ENCODE measurements at places on chromosomes 12 and 14.

DNA sequence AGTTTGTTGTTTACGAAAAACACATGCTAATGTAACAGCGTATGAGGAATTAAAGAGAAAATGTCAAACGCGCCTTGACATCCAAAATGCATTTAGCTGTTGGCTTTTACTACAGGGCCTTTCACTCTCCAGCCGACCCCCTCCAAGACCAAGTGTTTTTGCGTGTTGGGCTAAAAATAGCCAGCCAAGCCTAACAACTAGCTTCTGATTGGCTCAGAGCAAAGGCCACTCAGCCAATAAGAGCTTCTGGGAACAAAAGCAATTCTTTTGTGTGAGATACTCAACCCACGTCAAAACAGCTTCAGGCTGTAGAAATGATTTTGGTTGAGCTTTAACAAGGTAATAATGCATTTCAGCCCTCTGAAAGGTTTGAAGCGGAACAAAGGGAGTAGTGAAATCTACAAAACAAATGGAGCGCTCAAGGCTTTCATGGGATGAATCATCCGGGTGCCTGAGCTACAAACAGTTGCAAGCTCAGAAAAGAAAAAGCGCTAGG lies 198.7 kb upstream of the DCN start:
- DNase-seq, result peak; percentile 75

GRCh38 chr14:73851000-73851399 lies 631 bp upstream of the PTGR2 start:
- no peak for DNase-seq

GRCh38 chr12:6338955-6339354 lies 2.9 kb downstream of the TNFRSF1A start:
- no peak for DNase-seq

- no peak for DNase-seq
Measured at GRCh38 chr12:131133994-131134393, 180.3 kb downstream of the ADGRD1 start.

DNA sequence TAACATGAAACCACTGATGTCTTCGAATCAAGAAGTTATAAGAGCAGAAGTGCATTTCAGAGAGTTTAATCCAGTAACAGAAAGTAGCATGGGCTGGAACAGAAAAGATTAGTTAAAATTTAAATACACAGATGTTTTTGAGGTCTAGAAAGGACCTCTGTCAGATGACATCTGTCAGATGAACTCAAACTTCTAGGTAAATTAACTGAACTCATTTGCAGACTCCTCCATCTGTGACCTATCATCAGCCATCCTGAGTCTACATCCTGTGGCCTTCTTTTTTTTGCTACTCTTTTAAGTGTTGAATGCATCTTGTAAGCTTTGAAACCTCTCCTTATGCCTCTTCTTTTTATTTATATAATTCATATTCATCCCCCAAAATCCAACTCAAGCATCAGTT lies 53.3 kb downstream of the C2CD5 start:
- DNase-seq, result no peak

DNA sequence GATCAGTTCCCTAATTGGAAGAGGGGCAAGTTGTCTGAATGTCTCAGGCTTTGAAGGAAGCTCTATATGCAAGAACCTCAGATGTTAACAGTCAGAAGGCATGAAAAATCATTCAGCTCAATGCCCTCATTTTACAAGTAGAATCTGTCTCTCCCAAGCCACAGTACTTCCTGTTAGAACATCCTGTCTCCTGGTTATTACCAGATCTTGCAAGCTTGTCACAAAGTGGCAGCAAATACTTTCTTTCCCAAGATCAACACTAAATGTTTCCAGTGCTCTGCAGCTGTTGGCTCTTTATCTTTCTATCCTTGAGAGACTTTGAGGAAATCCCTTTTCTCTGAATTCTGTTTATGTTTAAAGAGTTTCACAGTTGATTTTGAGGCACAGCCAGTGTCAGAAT lies 235.5 kb downstream of the AKAP6 start:
- no peak for DNase-seq

- DNase-seq, result no peak
Measured at GRCh38 chr14:32559590-32559989, 230.5 kb downstream of the AKAP6 start.

- no peak for DNase-seq
Measured at GRCh38 chr12:32418903-32419519, 19.7 kb downstream of the FGD4 start.

- no peak for DNase-seq
Measured at GRCh38 chr14:71541973-71542690, 390.1 kb upstream of the RGS6 start.

- no peak for DNase-seq
Measured at GRCh38 chr14:81686512-81686911, 152.9 kb upstream of the SEL1L start.

DNA sequence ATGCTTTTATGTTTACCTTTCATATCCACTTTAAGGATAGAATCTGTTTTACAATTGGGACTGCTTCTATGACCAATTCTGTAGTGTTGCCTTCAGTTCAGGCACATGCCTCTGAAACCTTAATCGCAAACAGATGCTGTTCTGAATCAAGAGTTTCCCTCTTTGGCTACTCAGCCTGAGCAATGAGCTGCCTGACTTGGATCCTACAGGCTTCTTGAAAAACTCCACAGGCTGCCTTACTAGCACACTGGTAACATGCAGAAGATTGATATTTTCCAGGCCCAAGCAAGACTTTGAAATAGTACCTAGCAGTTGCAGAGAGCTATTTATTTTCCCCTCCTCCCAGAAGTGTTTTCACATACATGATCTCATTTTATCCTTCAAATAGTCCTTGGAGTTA lies 34.8 kb upstream of the PMCH start:
- DNase-seq, result no peak

- DNase-seq, result no peak
Measured at GRCh38 chr12:82862069-82862841, 175.5 kb downstream of the TMTC2 start.

DNA sequence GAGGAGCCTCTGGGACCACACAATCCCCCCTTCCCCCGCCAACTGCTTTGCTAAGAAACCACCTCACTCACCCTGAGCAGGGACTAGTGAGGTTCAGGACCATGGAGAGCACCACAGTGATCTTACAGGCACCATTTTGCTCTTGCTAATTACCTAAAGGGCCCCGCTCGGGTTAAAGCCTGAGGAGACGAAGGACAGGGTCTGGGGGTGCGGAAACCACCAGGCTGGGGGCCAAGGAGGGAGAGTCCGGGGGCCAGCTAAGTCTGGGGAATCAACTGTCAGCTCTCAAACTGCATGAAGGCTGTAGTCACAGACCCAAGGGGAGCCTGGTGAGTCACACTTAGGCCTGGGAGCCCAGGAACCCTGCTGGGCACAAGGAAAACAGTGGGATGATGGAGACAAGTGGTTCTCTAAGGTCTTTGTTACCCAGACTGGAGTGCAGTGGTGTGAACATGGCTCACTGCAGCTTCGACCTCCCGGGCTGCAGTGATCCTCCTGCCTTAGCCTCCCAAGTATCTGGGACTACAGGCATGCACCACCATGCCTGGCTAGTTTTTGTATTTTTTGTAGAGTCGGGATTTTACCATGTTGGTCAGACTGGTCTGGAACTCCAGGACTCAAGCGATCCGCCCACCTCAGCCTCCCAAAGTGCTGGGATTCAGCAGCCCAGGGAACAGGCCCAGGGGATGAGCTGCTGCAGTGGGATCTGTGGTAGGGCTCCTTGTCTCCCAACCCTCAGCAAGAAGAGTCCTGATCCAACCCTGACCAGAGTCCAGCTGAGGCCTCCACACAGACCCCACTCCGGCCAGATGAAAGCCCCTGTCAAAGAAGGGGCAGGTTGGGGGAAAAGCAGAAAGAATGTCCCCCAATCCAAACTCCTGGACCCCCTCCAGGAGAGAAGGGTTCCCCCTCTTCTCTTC lies 98.8 kb downstream of the CALM1 start:
- DNase-seq, result peak; percentile 68

DNA sequence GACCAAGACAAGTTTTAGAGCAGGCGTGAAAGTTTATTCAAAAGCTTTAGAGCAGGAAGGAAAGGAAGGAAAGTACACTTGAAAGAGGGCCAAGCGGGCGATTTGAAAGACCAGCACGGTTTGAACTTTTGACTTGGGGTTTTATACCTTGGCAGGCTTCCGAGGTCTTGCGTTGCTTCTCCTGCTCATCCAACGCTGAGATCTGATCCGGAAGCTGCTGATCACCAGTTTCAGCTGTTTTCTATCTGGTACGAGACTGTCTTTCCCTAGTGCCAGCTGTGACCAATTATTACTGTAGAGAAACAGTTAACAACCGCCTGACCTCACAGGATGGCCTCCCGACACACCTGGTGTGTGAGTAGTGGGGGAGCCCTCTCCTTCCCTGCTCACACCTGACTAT lies 20.6 kb upstream of the SNRPF start:
- DNase-seq, result no peak
